ENCODE measurements at places on chromosomes 3 and 15.

DNA sequence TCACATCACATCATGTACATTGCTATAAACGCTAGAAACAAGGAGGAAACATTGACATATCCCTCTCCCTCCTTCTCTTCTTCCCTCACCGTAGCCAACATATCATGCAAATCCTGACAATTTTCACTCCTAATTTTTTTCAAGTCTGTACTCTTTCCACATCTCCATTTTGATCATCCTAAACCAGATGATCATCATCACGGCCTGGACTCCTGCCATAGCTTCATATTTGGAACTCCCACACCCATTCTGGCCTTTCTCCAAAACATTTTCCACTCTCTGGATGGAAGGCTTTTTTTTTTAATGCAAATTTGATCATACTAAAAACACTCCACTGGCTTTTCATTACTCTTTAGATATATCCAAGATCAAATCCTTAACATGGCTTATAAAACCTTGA lies 248.0 kb upstream of the CNTN3 start:
- DNase-seq: peak; percentile 63

- DNase-seq: peak; percentile 58
These were observed 4.5 kb upstream of the MGA start for GRCh38 chr15:41655716-41656115.

- DNase-seq: no peak
These were observed 66.2 kb downstream of the MAP4 start for GRCh38 chr3:47949979-47950378.

DNA sequence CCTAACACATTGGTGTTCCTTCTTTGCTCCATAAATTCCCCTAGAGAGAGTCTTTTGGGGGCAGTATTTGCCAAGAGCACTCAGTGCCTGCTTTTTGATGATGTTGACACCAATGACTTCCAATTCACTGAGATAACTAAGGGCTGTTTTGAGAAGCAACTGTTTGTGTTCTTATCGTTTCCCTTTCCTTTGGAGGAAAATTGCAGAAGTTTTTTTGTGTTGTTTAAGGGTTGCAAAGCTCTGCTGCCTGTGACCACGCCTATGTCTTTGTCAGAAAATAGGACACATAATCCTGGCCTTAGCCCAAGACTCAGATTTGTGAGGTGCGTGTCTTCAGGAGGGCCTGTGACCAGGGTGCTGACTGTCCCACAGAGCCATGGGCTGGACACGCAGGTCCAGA lies 99.6 kb downstream of the FAM43A start:
- DNase-seq: no peak

DNA sequence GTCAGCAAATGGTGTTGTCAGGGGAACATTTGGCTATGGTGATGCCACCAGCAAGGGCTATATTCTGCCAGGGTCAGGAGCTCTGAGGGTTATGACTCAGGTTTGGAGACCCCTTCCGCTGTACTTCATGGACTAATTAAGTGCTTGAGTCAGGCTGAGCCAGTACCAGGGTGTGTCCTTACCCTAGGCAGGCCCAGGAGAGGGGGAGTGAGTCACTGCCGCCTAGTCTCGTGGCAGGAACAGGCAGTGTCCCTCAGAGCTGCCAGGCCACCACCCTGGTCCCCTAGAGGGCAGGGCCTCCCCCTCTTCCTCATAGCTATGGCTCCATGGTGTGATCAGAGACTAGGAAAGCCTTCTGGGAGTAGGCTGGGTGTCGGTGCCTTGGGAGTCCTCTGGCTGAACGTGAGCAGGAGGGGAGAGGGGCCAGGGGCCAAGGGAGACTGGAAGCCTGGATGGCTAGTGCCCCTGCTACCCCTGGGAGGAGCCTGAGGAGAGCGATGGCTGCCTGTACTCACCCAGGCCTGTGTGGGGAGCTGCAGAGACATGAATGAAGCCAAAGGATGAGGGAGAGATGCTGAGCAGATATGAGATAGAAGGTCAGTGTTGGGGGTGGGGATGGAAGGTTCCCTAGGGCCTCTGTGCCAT lies 10.6 kb downstream of the MAPKAPK3 start:
- peak; percentile 45 for DNase-seq

- peak; percentile 12 for DNase-seq
These were observed 22.5 kb upstream of the AQP9 start for GRCh38 chr15:58115692-58116091.

- no peak for DNase-seq
These were observed 23.8 kb downstream of the NEDD4 start for GRCh38 chr15:55969582-55969981.

- DNase-seq: peak; percentile 91
These were observed 20.1 kb downstream of the GTF2E1 start for GRCh38 chr3:120762615-120763014.

GRCh38 chr3:89264037-89264560 lies 156.7 kb downstream of the EPHA3 start:
- no peak for DNase-seq

DNA sequence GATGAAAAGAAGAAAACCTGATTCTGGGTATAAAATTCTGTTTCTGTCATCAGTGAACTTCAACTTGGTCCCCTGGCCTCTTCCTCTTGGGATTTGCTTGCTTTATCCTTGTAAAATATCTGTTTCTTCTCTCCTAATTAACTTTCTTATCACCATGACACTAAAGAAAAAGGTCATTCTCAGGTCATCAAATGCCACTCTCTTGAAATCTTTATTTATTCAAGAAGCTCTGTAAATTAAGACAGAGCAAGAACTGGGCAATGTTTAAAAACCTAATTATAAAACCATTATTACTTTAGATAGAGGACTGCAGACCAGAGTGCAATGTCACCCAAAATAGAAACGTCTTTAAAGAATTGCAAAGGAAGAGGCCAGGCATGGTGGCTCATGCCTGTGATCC lies 6.0 kb upstream of the LIPC start:
- DNase-seq: no peak

DNA sequence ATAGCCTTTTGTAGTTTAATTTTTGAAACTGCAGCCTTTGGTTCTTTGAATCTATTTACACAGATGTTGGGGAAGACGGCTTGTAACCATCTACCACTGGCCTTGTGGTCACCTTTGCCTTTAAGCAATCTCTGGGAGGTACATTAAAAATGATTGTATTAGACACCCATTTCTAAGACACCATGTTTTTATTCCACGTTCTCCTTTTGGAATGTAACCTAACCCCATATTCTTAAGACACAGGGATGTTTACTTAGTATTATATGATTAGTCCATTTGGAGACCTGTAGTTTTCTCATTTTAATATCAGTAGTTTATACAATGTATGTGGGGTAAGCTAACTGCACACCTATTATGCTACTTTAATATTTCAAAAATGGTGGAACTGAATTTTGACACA lies 175.1 kb upstream of the PLSCR5 start:
- DNase-seq: peak; percentile 19

DNA sequence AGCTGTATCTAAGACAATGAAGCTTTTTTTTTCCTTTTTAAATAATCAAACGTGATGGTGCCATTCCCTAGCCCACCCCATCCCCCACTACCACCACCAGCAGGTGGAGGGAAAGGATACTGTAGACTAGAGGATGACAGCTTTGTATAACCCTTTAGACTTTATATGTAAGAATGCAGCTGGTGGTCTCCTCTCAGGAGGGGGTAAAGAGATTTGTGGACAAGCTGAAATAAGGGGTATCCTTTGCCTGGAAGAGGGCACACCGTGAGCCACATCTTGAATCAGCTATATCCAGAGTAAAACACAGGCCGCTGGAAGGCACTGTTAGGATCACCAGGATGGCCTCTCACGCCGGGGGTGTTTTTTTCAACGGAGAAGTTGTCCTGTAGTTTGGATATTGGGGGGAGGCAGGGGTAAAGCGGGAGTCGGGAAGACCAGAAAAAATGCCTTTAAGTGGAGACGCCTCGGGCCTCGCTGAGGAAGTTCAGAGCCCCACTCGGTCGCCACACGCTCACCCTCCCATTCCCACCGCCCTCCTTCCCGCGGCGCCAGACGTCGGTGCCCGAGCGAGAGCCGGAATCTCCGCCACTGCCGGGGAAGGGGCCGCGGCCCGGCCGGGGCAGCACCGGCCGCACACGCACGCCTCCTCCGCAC lies 986 bp downstream of the KPNA4 start:
- DNase-seq: no peak

DNA sequence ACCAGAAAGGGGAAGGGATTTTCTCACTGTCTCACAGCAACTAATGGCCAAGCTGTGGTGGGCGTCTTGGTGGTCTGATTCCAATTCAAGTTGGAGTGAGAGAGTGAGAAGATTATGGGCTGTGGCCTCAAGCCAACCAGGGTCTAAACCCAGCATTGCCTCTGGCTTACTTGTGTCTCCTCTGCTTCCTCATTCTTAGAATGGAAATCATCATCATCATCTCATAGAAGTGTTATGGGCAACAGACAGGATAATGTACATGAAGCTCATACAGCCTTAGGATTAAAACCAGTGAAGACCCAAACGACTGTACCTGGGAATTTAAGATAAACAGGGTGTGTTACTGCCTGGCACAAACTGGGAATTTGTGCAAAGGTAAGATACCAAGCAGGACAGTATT lies 29.1 kb upstream of the IREB2 start:
- DNase-seq: no peak

GRCh38 chr3:14620512-14620911 lies 31.1 kb upstream of the CCDC174 start:
- no peak for DNase-seq

- no peak for DNase-seq
These were observed 12.2 kb upstream of the TRANK1 start for GRCh38 chr3:36957063-36957462.

- DNase-seq: no peak
These were observed 164.3 kb downstream of the NSMCE3 start for GRCh38 chr15:29105151-29105854.

- no peak for DNase-seq
These were observed 37.8 kb downstream of the B3GALNT1 start for GRCh38 chr3:161067335-161067734.

- no peak for DNase-seq
These were observed 944.4 kb downstream of the VGLL3 start for GRCh38 chr3:86046436-86047136.

DNA sequence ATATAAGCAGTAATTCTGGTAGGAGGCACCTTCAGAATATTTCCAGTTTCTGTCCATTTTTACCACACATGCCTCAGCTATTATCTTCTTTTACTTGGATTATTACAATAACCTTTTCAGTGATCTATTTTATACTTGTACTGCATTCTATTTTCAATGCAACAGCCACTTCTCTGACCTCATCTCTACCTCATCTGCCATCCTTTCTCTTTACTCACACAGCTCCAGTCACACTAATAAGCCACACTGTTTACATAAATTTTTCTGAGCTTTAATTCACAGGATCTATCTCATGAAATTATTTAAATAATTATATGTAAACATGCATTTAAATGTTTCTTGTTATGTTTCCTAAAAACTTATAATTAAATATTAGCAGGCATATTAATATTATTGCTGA lies 47.3 kb upstream of the BCHE start:
- no peak for DNase-seq

DNA sequence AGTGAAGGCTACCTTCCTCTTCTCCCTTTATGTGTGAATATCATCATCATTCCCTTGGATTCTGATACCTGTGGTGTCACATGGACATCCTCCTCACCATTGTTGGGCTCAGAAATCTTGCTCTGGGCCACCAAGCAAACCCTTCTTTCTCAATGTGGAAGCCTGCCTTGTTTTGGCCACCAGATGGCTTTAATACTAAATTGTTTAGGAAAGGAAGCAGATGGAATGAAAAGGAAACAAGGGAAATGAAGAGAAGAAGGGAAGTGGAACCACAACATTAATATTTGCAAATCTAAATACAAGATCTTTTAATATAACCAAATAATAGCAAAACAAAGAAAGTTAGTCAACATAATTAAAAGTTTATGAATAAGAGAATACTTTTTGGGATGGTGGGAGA lies 14.0 kb downstream of the FAM227B start:
- DNase-seq: no peak

DNA sequence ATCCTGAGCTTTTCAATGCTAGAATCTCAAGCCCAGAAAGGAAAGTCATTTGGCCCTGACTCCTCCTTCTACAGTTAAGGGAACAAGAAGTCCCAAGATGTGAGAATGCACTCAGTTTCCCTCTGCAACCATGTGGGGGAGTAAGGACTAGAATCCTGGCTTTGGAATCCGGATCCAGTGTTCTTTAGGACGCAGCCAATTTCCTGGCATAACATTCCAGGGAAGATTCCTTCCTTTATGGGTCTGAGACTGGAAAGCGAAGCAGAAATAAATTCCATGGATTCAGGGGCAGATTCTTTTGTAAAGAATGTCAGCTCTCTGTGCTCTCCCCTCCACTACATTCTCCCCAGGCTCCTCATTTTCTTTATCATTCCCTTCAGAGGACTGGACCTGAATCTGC lies 151.8 kb upstream of the SOX14 start:
- no peak for DNase-seq

GRCh38 chr15:69346112-69346511 lies 47.4 kb downstream of the PAQR5 start:
- peak; percentile 62 for DNase-seq

DNA sequence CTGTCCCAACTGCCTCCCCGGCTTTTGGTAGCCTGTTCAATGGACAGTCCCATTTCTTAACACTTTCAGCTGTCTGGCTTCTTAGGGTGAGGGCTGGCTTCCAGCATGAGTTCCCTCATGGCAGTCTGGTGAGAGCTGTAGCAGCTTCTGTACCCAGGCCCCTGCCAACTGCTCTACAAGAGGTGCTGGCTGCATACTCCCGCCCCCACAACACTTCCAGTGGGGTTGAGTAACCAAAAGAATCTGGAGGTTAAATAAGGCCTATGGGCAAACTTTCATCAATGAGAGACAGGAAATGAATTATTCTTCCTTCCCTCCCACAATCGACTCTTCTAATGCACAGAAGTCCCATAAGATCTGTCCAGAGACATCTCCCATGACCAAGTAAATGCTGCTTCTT lies 145.0 kb downstream of the NEK10 start:
- no peak for DNase-seq
